NCI-H510A (cell line): ENCODE measurements at places on chromosomes 11 and 22.

DNA sequence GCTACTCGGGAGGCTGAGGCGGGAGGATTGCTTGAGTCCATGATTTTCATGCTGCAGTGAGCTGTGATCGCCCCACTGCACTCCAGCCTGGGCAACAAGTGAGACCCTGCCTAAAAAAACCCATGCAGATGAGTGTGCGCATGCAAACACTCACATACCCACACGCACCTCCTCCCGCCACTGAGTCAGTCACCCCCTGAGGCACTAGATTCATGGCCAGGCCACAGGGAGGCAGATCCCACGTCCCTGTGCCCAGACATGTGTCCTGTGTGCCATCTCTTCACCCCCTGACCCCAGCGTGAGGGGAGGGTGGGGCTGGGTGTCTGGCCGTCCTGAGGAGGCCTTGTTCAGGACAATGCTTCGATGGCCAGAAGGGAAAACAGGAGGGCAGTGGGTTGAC, 15.5 kb downstream of the RELT start:
- no peak for DNase-seq

- DNase-seq = no peak
These were observed 1.8 kb downstream of the FJX1 start for GRCh38 chr11:35619855-35620640.

DNA sequence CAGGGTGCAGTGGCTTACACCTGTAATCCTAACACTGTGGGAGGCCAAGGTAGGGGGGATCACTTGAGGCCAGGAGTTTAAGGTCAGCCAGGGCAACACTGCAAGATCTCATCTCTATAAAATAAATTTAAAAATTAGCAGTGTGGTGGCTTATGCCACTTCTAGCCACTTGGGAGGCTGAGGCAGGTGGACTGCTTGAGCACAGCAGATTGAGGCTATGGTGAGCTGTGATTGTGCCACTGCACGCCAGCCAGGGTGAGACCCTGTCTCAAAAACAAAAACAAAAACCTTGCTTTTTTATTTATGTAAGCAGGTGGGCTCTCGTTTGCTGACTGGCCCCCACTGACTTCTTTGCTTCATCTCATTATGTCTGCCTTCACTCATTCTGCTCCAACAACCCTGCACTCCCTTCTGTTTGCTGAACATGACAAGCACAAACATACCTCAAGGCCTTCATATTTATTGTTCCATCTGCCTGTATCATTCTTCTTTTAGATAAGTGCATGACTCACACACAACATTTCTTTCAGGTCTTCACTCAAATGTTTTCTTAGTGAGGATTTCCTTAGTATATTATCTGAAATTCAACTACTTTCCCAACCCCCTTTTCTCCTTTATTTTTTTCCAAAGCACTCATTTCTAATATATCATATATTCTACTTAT, 32.4 kb upstream of the CLNS1A start:
- DNase-seq = no peak

GRCh38 chr11:68061508-68061907, 22.7 kb downstream of the TCIRG1 start:
- DNase-seq = no peak

GRCh38 chr22:47294576-47294975, 532.1 kb downstream of the TBC1D22A start:
- no peak for DNase-seq

GRCh38 chr11:34064291-34064690, 12.8 kb downstream of the CAPRIN1 start:
- DNase-seq = no peak

- DNase-seq = no peak
These were observed 1075.3 kb downstream of the TBC1D22A start for GRCh38 chr22:47837703-47838102.

- no peak for DNase-seq
These were observed 21.7 kb downstream of the PPFIA1 start for GRCh38 chr11:70292166-70292565.

DNA sequence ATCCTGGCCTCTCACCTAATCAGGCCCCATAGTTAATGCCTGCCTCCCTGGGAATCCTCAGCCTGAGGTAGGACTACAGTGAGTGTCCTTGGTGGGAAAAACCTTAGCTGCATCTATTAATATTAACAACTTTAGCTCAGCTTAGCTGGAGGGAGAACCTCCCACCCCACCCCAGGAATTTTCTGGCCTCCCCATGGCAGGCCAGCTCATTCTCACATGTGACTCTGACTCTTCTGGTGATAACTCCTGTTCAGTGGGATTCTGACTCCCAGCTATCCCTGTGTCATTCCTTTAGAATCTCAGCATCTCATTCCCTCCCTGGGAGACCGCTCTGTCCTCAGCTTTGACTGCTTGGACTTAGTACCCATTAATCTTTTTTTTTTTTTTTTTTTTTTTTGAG, 14.5 kb downstream of the ART5 start:
- DNase-seq = no peak

- no peak for DNase-seq
These were observed 10.7 kb downstream of the VSIG10L2 start for GRCh38 chr11:125956391-125957134.

- no peak for DNase-seq
These were observed 10.3 kb downstream of the ZBED4 start for GRCh38 chr22:49863931-49864330.

DNA sequence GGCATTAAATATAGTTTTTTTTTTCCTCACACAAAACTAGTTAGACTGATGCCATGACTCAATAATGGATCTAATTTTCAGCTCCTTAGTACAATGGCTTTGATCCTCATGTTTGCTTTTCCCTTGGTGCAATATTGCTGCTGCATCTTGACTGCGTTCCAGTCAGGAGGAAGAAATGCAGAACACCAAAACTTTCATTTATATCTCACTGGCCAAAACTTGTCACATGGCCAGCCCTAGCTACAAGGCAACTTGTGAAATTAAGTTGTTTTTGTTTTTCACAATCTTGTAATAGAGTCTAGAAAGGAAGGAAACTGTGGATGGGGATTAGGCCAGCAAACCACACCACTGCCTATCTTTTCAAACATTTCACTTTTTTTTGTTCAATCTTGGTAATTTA, 36.7 kb downstream of the SMC1B start:
- no peak for DNase-seq

- DNase-seq = no peak
These were observed 6.5 kb upstream of the SPON1 start for GRCh38 chr11:13955971-13956421.

DNA sequence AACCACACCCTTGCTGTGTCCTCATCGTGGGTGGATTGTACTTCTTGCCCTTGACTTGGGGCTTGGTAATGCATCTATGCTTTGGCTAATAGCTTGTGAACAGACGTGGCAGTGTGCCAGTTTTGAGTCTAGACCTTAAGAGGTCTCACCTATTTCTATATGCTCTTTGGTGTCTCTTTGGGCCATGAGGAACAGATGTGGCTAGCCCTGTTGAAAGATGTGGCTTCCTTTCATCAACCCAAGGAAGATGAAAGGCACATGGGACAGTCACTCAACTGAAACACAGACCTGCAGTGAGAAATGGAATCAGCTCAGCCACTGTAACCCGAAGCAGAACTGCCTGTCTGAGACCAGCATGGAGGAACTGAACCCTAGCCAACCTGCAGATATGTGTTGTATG, 7.9 kb upstream of the NELL1 start:
- DNase-seq = no peak
